ENCODE measurements at places on chromosomes 3 and 15.

- no peak for DNase-seq
Measured at GRCh38 chr3:12221663-12222062, 63.0 kb upstream of the TIMP4 start.

DNA sequence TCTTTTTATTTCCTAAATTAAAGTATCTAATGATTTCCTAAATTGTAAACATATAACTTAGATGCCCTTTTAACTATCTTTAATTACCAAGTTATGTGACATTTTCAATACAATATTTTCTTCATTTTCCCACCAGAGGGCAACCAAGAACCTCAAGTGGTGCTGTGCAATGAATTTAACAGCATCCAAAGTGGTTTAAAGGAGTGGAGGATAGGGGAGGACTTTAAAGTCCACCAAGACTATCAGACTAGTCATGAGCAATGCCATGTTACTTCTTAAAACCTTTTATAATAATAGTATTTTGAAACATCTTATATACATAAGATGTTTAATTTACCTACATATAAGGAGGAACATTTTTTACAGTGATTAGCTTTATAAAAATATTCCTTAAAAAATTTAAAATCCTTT, 74.4 kb downstream of the DLG1 start:
- no peak for DNase-seq

DNA sequence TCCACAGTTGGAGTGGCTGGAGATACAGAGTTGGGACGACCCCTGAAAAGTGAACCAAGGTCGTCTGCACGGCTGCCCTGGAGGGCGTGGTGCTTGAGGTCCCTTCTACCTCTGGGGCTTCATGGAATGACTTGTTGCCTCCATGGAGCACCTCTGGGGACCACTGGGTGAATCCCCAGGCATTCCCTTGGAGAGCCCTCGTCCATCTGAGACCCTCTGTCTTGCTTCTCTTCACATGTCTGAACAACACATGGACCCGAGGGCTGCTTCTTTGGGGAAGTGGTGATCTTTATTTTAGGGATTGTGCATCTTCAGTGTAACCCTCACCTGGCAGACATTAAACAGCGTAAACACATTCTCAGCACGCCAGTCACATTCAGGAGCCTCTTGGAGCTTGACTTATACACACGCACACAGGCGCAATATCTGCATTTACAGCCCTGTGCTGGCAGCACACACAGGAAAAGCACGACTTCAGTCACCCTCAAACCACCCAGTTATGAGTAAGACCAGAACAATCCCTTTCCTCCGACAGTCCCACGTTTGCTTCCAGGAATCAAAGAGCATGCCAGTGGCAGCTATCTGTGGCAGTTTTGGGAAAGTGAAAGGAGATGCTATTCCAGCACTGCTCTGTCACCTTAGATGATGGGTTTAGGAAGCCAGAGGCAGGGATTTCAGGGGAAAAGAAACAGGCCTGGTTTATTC, 12.6 kb downstream of the FAM107A start:
- DNase-seq, result no peak

- no peak for DNase-seq
Measured at GRCh38 chr3:57421336-57421735, 122.8 kb downstream of the DNAH12 start.

DNA sequence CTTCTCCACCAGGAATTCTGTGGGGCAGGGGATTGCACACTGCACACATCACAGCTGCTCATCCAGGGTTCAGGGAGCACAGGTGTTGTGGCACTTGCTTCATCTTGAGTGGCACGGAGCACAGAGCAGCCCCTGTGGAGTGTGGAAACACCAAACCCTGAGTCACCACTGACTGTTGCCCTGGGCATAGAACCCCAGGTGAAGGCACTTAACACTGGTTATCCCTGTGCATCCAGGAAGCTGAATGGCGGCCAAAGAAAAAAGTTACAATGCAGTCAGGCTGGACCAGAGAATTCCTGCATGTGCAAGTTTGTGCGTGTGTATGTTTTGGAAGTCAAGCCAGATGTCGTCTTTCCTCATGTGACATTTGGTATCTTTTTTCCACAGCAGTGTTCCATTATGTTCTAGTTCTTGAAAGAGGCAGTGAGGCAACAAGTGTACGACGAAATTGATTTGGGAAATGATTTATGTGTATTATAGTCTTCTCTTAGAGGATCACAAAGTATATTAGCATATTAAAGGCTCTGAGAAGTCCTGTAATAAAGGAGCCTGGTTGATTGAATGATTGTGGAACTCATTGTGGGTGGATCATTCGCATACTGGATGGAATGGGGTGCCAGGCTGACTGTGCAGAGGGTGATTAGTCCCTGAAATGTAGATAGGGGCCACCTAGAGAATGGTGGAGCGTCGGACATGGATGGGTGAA, 292.3 kb downstream of the TLE3 start:
- DNase-seq, result no peak

DNA sequence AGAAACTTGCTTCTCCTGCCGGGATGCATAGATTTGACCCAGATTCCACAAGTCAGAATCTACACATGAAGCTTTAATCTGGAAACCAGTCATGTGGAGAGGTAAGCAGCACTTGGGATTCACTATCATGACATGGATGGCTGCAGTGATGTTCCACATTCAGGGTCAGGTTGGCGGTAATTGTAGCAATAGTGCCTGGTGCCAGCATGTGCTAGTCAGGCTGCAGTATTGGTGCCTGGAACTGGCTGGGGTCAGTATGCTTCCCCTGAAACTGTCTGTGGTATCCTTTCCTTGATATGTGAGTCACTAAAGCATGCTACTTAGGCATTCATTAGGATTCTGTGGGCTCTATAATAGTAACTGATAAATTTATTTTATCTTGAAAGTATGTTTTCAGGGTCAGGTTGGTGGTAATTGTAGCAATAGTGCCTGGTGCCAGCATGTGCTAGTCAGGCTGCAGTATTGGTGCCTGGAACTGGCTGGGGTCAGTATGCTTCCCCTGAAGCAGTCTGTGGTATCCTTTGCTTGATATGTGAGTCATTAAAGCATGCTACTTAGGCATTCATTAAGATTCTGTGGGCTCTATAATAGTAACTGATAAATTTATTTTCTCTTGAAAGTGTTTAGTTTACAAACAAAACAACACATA, 1439.2 kb downstream of the ZPLD1 start:
- no peak for DNase-seq
